ENCODE measurements at places on chromosomes 11 and 22.

GRCh38 chr22:46783721-46784120, 21.3 kb downstream of the TBC1D22A start:
- no peak for DNase-seq

DNA sequence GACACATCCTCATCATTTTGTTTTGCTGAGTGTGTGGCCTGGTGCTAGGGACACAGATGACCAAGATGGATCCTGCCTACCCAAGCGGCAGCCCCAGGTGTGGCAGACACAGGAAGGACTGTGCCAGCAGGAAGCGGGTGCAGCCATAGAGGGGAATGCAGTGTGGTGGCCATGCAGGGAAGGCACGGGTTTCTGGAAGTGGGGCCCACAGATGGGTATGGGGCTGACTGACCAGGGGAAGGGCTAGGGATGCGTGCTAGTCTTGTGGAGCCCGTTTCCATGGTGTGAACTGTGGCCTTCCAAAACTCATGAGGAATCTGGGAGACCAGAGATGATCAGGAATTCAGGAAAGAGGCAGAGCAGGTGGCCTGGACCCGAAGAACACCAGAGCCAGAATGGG, 33.5 kb downstream of the YPEL1 start:
- no peak for DNase-seq

DNA sequence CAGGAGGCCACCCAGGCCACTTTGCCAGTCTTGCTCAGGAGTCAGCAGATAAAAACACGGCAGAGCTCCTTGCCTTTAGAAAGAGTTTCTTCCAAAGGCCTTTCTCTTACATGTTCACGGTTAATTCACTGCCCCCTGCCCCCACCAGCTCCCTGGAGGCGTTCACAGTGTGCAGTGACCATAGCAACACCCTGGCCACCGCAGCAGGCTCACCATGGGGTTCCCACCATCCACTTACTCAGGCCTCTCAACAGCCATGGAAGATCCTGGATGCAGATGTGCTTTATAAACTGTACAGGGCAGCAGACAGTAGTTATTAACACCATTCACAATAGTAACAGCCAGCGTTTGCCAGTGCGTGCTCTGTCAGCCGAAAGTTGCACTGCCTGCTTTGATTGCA, 10.6 kb upstream of the MYO7A start:
- DNase-seq = no peak

DNA sequence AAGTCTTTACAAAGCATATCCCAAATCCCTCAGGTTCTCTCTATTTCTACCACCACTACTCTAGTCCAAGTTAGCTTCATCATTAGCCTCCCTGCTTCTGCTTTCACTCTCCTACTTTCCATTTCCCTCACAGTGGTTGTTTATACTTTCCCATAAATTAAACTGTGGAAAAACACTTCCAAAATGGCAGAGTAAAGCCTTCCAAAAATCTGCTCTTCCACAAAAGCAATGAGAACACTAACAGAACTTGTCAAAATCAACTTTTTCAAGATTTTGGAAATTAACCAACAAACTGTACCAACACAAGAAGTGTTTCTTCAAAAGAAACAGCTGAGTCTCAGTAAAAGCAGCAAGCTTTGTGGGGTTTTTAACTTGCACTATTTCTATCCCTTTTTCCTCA, 71.8 kb downstream of the TTC28 start:
- no peak for DNase-seq

GRCh38 chr22:43156413-43156812, 5.1 kb downstream of the TSPO start:
- DNase-seq = no peak

DNA sequence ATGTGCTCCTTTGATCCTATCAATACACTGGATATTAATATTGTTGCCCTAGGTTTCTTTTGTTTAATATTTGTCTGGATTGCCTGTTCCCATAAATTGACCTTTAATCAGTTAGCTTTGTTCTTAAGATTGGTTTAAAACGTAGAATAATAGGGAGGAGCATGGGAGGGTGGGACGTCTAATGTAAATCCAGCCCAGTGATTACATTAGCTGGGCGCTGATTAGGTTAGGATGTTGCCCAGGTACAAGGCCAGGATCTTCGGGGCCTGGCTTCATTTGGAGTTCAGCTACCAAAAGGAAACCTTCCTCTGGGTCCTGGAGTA, at the start of gene SRSF8:
Gene SRSF8 (plus strand): TSS at position 204 of the 323 bp plus-strand sequence. CDS start 308 bp downstream, outside the sequence.
- no peak for DNase-seq

All from Ammon's horn (tissue), 1 donor.